Hematopoietic multipotent progenitor cell treated with erythropoietin and hydrocortisone succinate and interleukin-3 and kit ligand, for 15 days (in vitro differentiated cells): ENCODE measurements at places on chromosomes 1 and 21.

DNA sequence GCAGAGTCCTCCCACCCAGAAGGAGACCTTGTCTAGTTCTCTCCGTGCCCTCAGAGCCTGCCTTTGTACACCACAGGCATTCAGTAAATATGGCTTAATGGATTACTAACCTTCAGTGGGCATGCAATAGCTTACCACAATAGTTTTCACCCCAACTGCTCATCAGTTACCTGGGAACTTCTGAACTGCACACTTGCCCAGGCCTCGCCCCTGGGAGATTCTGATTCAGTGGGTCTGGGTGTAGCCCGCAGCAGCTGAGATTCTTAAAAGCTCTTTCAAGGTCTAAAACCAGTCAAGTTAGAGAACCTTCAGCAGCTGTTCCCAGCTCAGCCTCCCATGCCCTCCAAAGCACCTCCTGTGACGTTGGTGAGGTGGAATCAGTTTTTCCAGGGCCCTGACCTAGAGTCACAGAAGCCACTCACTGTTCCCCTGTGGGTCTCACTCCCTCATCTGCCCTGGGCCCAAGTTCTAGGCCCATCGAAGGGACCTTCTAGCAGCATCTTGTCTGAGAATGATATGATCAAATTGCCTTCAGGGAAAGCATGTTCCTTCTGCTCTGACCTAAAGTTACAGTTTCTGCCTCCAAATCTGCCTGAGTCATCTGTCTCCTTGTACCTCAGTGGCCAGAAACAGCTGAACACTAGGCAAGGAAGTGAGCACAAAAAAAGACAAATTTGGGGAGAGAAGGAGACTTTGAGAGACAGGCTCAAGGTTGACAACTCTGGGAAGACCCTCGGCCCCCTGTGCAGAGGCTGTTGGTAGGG is 10.8 kb downstream of the ASAP3 start:
- DNase-seq: no peak

- DNase-seq: no peak
These were observed 115.8 kb downstream of the NR5A2 start for GRCh38 chr1:200143347-200143746.

DNA sequence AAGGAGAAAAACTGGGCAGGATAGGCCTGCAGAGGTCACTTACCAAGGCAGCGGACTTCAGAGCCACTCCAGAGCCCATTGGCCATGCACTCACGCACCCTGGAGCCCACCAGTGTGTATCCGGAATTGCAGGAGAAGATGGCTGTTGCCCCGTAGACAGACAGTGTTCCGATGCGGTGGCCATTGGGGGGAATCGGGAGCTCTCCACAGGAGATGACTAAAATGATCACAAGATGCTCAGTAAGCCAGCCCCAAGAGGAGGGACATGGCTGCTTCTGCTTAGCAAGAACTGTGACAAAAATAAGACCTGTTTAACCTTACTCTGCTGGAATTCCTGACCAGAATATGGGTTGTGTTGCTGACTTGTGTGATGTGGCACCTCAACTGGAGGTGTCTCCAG is 96.9 kb downstream of the ZSCAN20 start:
- no peak for DNase-seq

DNA sequence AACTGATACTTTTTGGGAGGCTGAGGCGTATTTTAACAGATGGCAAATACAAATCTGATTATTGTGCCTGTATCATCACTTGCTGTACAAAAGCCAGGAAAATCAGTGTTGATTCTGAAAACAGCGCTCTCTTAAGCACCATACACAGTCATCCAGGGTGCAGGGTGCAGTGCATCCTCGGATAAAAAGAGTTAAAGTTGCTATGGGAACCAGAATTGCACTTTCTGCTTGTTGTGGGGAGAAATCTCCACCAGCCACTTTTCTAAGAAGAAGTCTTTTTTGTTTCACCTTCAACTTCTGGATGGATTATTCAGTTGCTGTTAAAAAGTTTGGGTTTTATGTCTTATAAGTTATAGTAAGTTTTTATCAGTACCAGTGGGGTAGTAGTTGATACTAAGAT is 3.8 kb downstream of the LAMC1 start:
- DNase-seq: no peak

- DNase-seq: no peak
These were observed 987 bp downstream of the GPR137B start for GRCh38 chr1:236143104-236143948.

DNA sequence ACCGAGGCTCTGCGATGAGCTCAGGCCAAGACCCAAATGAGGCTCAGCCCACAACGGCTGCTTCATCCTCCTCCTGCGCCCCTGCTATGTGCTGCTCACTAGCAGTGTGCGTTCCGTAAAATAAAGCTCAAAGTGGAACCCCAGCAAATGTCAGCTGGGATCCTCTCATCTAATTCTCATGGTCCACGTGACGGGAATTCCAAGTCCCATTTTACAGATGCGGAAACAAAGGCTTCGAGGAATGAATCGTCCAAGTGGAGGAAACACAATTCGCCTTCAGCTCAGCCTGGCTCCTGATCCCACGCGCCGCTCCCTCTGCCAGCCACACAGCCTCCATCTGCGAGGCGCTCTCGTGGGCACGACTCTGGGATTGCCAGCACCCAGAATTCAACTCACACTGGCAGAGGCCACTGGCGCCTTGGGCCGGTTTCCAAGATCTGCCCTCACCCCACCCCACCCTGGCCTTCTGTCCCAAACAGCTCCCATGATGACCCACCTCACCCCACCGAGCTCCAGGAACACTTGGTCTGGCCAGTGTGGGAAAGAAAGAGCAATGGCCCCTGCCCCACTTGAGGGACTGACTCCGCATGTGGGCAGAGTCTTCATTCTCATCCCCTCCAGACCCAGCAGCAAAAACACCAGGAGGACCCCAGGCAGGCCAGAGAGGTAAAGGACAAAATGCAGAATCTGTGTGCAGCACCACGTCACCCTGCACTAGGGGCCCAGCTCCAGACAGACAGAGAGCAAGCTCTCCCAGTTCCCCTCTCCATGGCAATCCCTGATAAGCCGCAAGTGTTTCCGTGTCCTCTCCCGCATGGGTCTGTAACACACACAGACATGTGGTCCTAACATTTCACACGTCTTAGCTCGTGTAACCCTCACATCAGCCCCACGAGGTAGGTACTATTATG is 10.5 kb downstream of the CASZ1 start:
- no peak for DNase-seq
